Activated T-cell treated with anti-CD3 and anti-CD28 coated beads, Interleukin-2, amount 50 U/mL, for 72 hours (primary cell): ENCODE measurements at places on chromosomes 1 and 21.
A peak's percentile ranks its signal among the peaks of the same experiment; 100 is the strongest.

DNA sequence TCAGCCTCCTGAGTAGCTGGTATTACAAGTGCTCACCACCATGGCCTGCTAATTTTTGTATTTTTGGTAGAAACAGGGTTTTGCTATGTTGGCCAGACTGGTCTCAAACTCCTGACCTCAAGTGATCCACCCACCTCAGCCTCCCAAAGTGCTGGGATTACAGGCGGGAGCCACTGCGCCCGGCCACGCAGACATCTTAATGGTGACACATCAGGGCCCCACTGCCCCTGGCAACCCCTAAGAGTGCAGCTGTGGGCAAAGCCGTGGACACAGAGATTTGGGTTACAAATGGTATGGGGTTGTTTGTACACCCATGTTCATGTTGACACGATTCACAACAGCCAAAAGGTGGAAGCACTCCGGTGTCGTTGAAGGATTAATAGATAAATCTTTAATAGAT lies 29.8 kb downstream of the IFNGR2 start:
- H3K27ac ChIP-seq, result peak overlapping the region; percentile 21
- H3K27me3 ChIP-seq, result no peaks in the 10 kb centered on the region
- peaks cover 34% of the 10 kb centered on the region for H3K4me1 ChIP-seq
- no peak for DNase-seq
- peak overlapping the region; percentile 6 for H3K4me3 ChIP-seq

GRCh38 chr1:237386362-237387143 lies 344.6 kb downstream of the RYR2 start:
- no peak overlapping the region for H3K27ac ChIP-seq
- no peak for DNase-seq
- peaks cover 11% of the 10 kb centered on the region for H3K27me3 ChIP-seq
- H3K36me3 ChIP-seq, result no peaks in the 10 kb centered on the region
- no peak overlapping the region for H3K4me3 ChIP-seq

GRCh38 chr1:218546314-218546713 lies 201.2 kb downstream of the TGFB2 start:
- no peak for DNase-seq
- H3K4me3 ChIP-seq, result no peak overlapping the region
- H3K4me1 ChIP-seq, result no peaks in the 10 kb centered on the region
- peaks cover 5% of the 10 kb centered on the region for H3K27me3 ChIP-seq

DNA sequence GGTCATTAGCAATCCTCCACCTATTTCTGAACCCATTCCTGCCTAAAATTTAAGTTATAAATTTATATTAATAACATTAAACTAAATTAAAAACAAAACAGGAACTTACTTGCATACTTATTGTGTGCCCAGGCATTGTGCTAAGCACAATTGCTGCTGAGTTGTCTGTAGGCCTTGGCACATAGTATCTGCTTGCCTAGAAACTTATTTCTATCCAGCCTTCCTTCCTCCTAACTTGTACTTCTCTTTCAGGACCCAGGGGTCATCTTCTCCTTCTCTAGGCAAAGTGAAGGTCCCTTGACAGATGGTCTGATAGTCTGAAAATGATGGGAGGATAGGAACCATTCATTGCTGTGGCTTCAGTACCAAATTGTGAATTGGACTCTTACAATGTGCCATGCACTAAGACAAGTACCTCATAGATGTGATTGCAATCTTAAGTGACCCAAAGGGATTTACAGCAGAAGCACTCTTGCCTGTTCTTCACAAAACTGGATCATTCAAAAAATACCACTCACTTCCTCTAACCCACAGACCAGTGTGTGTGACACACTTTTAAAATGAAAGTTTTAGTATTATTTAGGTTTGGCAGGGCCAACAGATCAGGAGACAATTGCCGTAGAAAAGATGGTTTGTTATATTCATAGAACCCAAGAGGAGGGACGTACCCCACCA lies 10.3 kb upstream of the CD101 start:
- DNase-seq, result no peak
- peak overlapping the region; percentile 3 for H3K4me3 ChIP-seq
- H3K36me3 ChIP-seq, result no peaks in the 10 kb centered on the region
- peaks cover 51% of the 10 kb centered on the region for H3K4me1 ChIP-seq
- H3K27ac ChIP-seq, result no peak overlapping the region

DNA sequence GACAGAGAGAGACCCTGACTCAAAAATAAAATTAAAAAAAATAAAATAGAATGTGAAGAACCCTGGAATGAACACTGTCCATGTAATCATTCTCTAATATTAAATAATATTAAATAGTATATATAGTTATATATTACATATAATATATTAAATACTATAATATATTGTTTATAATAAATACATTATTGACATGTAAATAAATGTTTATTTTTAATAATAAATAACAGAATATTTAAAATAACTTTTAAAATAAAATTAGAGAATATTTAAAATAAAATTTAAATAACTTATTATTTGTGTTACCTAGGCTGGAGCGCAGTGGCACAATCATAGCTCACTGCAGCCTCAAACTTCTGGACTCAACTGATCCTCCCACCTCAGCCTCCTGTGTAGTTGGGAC lies 32.1 kb downstream of the TRAF5 start:
- no peak overlapping the region for H3K27ac ChIP-seq
- DNase-seq, result no peak
- no peak overlapping the region for H3K4me3 ChIP-seq
- peaks cover 4% of the 10 kb centered on the region for H3K36me3 ChIP-seq

DNA sequence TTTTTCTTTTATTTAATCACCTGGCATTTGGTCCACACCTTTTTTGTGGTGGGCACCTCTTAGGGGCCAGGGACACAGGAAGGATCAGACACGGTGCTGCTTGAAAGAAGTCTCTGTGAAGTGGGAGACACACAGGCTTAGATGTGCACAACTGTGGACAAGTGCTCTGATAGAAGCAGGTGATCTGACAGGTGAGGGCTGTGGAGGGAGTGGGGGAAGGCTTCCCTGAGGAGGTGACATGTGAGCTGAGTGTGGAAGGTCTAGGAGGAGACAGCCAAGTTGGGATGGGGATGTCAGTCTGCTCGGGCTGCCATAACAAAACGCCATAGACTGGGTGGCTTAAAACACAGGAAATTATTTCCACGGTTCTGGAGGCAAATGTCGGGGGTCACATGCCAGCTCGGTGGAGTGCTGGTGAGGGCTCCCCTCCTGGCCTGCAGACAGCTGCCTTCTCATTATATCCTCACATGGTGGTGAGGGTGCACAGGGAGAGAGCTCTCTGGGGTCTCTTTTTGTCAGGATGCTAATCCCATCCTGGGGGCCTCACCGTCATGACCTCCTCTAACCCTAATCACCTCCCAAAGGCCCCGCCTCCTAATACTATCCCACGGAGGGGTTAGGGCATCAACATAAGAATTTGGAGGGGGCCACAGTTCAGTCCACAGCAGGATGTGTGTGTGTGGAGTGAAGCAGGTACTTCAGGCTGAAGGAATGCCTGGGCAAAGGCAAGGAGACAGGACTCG lies 5.2 kb upstream of the KIAA1614 start:
- H3K4me3 ChIP-seq, result no peak overlapping the region
- H3K27ac ChIP-seq, result no peak overlapping the region
- DNase-seq, result no peak
- H3K27me3 ChIP-seq, result peaks cover 33% of the 10 kb centered on the region
- peaks cover 6% of the 10 kb centered on the region for H3K4me1 ChIP-seq
- peaks cover 3% of the 10 kb centered on the region for H3K36me3 ChIP-seq

GRCh38 chr1:85976516-85977205 lies 179.9 kb downstream of the COL24A1 start:
- peaks cover 2% of the 10 kb centered on the region for H3K36me3 ChIP-seq
- no peak overlapping the region for H3K27ac ChIP-seq
- H3K4me3 ChIP-seq, result no peak overlapping the region
- no peaks in the 10 kb centered on the region for H3K27me3 ChIP-seq
- no peaks in the 10 kb centered on the region for H3K4me1 ChIP-seq

GRCh38 chr1:223515926-223516325 lies 122.7 kb downstream of the CCDC185 start:
- peak overlapping the region; percentile 71 for H3K27ac ChIP-seq
- H3K4me1 ChIP-seq, result peaks cover 33% of the 10 kb centered on the region
- H3K36me3 ChIP-seq, result no peaks in the 10 kb centered on the region
- H3K27me3 ChIP-seq, result no peaks in the 10 kb centered on the region
- DNase-seq, result no peak

GRCh38 chr1:15911927-15912326 lies 64.0 kb downstream of the ZBTB17 start:
- no peak for DNase-seq
- peaks cover 27% of the 10 kb centered on the region for H3K4me1 ChIP-seq
- H3K27ac ChIP-seq, result no peak overlapping the region
- no peaks in the 10 kb centered on the region for H3K27me3 ChIP-seq

DNA sequence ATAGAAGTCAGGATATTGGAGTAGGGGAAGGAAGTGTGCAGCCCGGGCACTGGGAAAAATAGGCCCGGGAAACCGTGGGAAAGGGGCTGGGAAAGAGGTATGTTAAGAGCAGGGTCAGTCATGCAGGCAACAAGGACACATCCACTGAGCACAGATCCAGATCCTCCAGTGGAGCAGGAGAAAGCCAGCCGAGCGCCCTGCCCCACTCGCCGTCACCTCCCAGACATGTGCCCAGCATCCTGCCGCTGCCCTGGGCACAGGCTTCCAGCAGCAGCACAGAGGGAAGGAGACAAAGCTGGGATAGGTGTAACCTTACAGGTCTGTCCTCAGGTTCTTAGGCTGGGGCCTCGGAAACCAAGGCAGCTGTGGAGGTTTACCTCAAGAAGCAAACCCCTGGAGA lies 64.2 kb downstream of the FAM163A start:
- peaks cover under 1% of the 10 kb centered on the region for H3K4me1 ChIP-seq
- H3K4me3 ChIP-seq, result no peak overlapping the region
- H3K27ac ChIP-seq, result no peak overlapping the region

DNA sequence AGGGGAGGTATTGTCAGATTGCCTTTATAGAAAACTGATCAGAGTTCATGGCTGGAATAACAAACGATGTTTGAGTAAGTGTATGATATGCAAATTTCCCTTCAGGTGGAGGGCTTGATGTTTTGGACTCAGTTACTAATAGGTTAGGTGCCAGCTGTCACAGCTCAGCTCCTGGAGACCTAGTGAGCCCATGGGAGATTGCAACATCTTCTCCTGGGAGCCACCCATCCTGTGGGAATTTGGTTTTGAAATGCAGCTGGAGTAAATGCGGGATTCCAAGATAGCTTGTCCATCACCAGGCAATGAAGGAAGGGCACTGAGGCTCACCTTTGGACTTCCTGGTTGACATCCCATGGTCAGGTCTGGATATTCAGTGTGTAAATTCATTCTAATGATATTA lies 211.4 kb upstream of the NRIP1 start:
- H3K4me1 ChIP-seq, result no peaks in the 10 kb centered on the region
- no peak for DNase-seq
- H3K27me3 ChIP-seq, result no peaks in the 10 kb centered on the region
- H3K36me3 ChIP-seq, result no peaks in the 10 kb centered on the region
- H3K4me3 ChIP-seq, result no peak overlapping the region
- no peak overlapping the region for H3K27ac ChIP-seq

DNA sequence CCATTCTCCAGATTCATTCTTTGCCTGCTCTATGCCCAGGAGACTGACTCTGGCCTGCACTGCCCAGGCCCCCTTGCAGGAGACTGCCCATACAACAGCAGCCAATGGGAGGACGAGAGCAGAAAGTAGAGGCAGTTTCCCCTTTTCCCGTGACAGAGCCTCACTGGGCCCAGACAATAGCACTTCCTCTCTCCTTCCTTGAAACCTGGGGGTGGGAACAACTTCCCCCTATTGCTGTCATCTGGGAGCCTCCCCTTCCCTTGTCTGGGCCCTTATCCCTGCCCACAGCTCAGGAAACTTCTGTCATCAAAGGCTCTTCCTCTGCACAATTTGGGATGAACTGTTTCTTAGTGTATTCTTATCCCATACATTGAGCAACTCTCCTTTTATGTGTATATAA lies 60.8 kb upstream of the KCNJ15 start:
- H3K27me3 ChIP-seq, result peaks cover 13% of the 10 kb centered on the region
- H3K27ac ChIP-seq, result no peak overlapping the region
- H3K4me1 ChIP-seq, result no peaks in the 10 kb centered on the region
- H3K4me3 ChIP-seq, result no peak overlapping the region
- no peak for DNase-seq

DNA sequence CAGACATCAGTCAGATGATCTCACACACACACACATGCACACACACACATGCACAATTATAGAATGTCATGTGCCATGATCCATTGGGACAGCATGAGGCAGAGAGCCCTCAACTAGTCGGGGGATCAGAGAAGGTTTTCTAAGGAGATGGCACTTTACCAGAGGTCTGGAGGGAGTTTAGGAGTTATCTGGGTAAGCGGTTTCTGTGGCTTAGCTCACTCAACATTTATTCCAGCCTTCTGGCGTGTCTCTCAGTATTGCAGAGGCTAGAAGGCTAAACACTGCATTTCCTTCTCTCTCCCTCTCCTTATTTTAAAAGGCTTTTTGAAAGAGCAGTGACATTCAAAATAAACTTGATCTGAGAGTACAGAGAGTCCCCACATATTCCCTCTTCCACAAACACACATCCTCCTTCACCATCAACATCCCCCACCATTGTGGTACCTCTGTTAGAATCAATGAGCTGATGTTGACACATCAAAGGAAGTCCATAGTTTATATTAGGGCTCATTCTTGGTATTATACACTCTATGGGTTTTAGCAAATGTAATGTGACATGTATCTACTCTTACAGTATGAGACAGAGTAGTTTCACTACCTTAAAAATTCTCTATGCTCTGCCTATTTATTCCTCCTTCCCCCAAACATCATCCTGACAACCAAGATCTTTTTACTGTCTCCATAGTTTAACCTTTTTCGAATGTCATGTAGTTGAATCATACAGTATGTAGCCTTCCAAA lies 9.0 kb upstream of the PLA2G2A start:
- H3K4me1 ChIP-seq, result no peaks in the 10 kb centered on the region
- no peak overlapping the region for H3K27ac ChIP-seq
- H3K36me3 ChIP-seq, result no peaks in the 10 kb centered on the region
- H3K4me3 ChIP-seq, result no peak overlapping the region
- no peak for DNase-seq
- H3K27me3 ChIP-seq, result peaks cover 52% of the 10 kb centered on the region

DNA sequence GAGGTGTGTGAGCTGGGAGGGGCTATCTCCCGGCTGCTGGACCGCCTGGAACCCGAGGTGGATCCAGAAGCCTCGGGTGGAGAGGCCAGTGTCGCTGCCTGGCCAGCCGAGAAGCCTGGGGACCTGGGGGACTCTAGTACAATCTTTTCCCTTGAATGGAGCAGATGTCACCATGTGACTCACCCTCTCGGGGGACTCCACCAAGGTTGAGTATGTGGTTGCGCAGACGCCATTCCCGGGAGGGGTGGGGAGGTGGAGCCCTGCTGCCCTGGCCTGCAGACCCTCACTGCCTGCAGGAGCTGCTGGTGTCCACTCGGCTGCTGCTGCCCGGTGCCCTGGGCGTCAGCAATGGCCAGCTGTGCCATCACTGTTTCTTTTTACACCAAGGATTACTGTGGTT lies 40.3 kb downstream of the TP73 start:
- peaks cover 6% of the 10 kb centered on the region for H3K27me3 ChIP-seq
- no peaks in the 10 kb centered on the region for H3K36me3 ChIP-seq
- H3K4me1 ChIP-seq, result peaks cover 5% of the 10 kb centered on the region
- no peak overlapping the region for H3K27ac ChIP-seq
- H3K4me3 ChIP-seq, result no peak overlapping the region

- H3K36me3 ChIP-seq, result peaks cover 2% of the 10 kb centered on the region
- no peaks in the 10 kb centered on the region for H3K4me1 ChIP-seq
- no peak for DNase-seq
- H3K27me3 ChIP-seq, result peaks cover 21% of the 10 kb centered on the region
- H3K27ac ChIP-seq, result no peak overlapping the region
Observed at GRCh38 chr1:1431845-1432273, 3.6 kb upstream of the VWA1 start.

GRCh38 chr1:203765029-203765837 lies at the start of gene LAX1:
Gene LAX1 (plus strand): TSS chr1:203765183. CDS start chr1:203765566, 383 bp downstream.
- H3K27ac ChIP-seq, result peak within 1 kb of the TSS; percentile 97
- DNase-seq, result peak; percentile 78
- no peaks in the 10 kb centered on the region for H3K27me3 ChIP-seq
